ENCODE measurements at places on chromosomes 12 and 14. TPM values are rescaled to one million over a fixed set of nuclear protein-coding genes. Genes with fewer than 3 reads are reported as not detected.

Gene OLR1
- 0.22 TPM for polyA plus RNA-seq

Gene CDC42BPB
- polyA plus RNA-seq, result 57.8 TPM

Gene DNAI7
- 0.33 TPM for polyA plus RNA-seq

Gene TCL1A
- polyA plus RNA-seq, result 1.2 TPM

Gene SLC25A21
- polyA plus RNA-seq, result 1.1 TPM

Gene TAMALIN
- 19.0 TPM for polyA plus RNA-seq

Gene TSHR
- 0.20 TPM for polyA plus RNA-seq

Gene SLC2A13
- 2.6 TPM for polyA plus RNA-seq

Gene SLC15A5
- not detected for polyA plus RNA-seq

Gene ANKS1B
- 2.7 TPM for polyA plus RNA-seq

Gene LRFN5
- polyA plus RNA-seq, result 6.9 TPM

Gene CD69
- 0.93 TPM for polyA plus RNA-seq

Gene DEPDC4
- polyA plus RNA-seq, result 1.4 TPM

Gene CLEC12A
- polyA plus RNA-seq, result 0.30 TPM

Gene NTN4
- 43.9 TPM for polyA plus RNA-seq

Gene KCNC2
- 0.21 TPM for polyA plus RNA-seq

Gene DHRS1
- polyA plus RNA-seq, result 24.5 TPM

Gene PGF
- 33.0 TPM for polyA plus RNA-seq

Gene CD4
- polyA plus RNA-seq, result 5.0 TPM

Gene RHOJ
- 44.9 TPM for polyA plus RNA-seq

Gene ENDOU
- 0.16 TPM for polyA plus RNA-seq

Gene GPR68
- 0.70 TPM for polyA plus RNA-seq

Gene COCH
- 7.4 TPM for polyA plus RNA-seq

Gene C12orf54
- polyA plus RNA-seq, result 0.53 TPM

Gene SERPINA3
- not detected for polyA plus RNA-seq

Gene CNOT2
- 84.1 TPM for polyA plus RNA-seq

Gene KLRK1
- polyA plus RNA-seq, result 0.12 TPM

Gene KRAS
- 19.4 TPM for polyA plus RNA-seq

Gene HOXC12
- 0.12 TPM for polyA plus RNA-seq

Gene GLS2
- 0.32 TPM for polyA plus RNA-seq

Gene TC2N
- 8.5 TPM for polyA plus RNA-seq

Gene TTC6
- not detected for polyA plus RNA-seq

Gene CABP1
- polyA plus RNA-seq, result 2.3 TPM
